ENCODE measurements at places on chromosomes 5 and 9. TPM values are rescaled to one million over a fixed set of nuclear protein-coding genes. Genes with fewer than 3 reads are reported as not detected.

AHRR gene
- 1.7 TPM for polyA plus RNA-seq

PTGER4 gene
- polyA plus RNA-seq: 12.1 TPM

FAXDC2 gene
- 3.6 TPM for polyA plus RNA-seq

DNA sequence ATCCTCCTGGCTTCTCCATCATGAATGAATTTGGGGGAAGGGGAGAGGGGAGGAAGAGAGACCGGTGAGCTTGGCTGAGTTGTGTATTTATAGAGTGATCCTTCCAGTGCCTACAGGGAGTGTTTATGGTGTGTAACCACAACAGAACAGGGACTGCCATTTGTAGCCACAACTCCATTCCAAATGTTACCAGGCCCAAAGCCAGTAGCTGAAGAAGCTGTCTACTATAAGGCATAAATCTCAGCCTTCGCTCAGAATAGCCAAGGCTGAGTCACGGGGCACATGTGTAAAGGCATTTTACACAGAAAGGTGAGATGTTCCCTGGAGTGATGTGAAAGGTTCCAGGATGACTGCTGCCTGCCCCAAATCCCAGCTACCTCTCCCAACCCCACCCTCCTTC is 2.5 kb downstream of the TMEM252 start:
- H3K36me3 ChIP-seq: no peaks in the 10 kb centered on the region
- no peaks in the 10 kb centered on the region for H3K4me1 ChIP-seq
- H3K27me3 ChIP-seq: no peaks in the 10 kb centered on the region
- H3K4me3 ChIP-seq: no peak overlapping the region
- DNase-seq: no peak

- no peak overlapping the region for H3K27ac ChIP-seq
- no peak for DNase-seq
- no peaks in the 10 kb centered on the region for H3K36me3 ChIP-seq
- H3K27me3 ChIP-seq: no peaks in the 10 kb centered on the region
- no peak overlapping the region for H3K4me3 ChIP-seq
These were observed 55.5 kb upstream of the IFNK start for GRCh38 chr9:27468462-27469110.

GRCh38 chr5:9454491-9454890 is 91.4 kb downstream of the SEMA5A start:
- no peaks in the 10 kb centered on the region for H3K4me1 ChIP-seq
- H3K36me3 ChIP-seq: no peaks in the 10 kb centered on the region
- no peak overlapping the region for H3K4me3 ChIP-seq
- no peak overlapping the region for H3K27ac ChIP-seq

DNA sequence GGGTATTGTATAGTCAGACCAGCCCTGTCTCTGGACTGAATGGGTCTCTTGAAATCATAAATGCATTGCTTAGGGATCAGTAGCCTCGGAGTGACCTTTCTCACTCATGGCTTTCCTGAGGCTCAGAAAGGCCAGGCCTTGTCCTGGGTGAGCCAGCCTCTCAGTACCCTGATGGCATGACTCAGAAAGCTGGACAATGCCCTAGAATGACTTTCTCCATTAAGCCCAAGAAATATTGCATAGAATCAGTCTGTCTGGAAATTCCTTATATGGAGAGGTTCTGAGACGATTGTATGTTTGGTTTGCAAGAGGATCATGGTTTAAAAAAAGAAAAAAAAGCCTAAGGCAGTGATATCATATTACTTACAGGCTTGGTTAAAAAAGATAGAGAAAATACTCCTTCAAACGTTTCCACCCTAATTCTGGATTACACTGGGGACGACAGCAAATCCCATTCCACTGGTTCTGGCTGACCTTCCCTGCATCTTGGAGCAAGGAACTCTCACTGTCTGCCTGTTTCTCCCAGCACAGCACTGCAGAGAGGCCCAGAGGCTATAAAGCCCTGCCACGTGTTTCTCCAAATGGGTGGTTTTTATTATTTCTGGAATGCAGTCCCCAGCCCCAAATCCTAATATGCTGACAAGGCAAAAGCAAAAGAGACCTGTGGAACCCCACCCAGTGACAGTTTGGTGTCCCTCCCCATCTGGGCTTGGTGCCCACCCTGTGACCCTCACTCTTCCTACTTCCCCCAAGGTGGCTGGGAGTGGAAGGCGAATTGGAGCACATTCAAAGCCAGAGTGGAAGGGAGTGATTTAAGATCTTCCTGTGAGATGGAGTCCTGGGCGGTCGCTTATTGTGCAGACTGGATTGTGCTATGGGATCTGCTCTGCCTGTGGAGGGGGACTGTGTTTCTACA is 34.4 kb downstream of the MAP1B start:
- H3K27me3 ChIP-seq: no peaks in the 10 kb centered on the region
- no peak for DNase-seq
- H3K4me1 ChIP-seq: peaks cover 7% of the 10 kb centered on the region

- no peaks in the 10 kb centered on the region for H3K4me1 ChIP-seq
- no peak overlapping the region for H3K4me3 ChIP-seq
- H3K27ac ChIP-seq: no peak overlapping the region
- no peak for DNase-seq
These were observed 171.8 kb downstream of the AGTPBP1 start for GRCh38 chr9:85569988-85570387.

GRCh38 chr5:88740604-88741185 is 142.3 kb downstream of the MEF2C start:
- H3K4me1 ChIP-seq: no peaks in the 10 kb centered on the region
- no peak overlapping the region for H3K4me3 ChIP-seq
- no peak overlapping the region for H3K27ac ChIP-seq
- no peaks in the 10 kb centered on the region for H3K27me3 ChIP-seq
- DNase-seq: no peak

DNA sequence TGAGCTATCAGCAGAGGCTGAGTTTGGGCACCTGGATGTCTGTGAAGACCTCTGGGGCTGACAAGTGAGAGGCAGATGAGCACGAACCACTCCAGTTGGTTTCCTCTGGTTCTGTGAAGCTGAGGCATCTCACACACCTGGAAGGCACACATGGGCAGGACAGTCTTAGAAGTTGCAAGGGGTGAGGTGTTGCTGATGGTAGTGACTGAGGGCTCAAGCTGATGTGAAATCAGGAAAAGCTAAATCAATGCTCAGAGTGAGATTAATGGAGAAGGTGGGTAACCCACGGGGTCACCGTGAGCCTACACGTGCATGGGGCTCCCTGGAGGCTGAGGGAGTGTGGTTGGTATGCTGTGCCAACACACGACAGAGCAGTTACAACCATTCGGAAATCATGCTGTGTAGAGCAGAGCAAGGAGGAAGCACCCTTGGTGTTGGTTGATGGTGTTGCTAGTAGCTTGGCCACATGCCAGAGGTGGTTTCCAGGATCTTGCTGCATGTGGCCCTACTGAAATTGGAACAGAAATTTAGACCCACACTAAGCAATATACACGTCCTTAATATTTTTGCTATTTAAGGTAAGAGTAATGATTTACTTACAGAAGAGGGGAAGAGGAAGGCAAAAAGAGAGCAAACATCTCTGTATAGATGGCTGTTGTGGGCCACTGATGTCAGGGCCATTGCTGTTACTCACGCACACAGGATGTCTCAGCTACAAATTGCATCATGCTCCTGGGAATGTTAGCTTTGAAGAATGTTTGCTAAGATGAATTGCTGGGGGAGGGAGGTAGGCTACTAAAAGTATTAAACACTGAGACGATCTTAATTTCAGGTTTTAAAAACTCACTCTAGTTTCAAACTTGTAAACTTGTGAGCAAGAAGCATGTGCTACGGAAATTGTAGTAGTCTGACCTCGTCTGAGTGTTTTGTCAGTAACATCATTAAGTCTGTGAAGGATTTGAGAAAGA is 170.5 kb downstream of the ARHGEF28 start:
- H3K4me1 ChIP-seq: peaks cover 7% of the 10 kb centered on the region
- no peaks in the 10 kb centered on the region for H3K36me3 ChIP-seq
